ENCODE measurements at places on chromosomes 2 and 18.

- DNase-seq: no peak
Measured at GRCh38 chr2:48728295-48728694, 27.2 kb downstream of the LHCGR start.

GRCh38 chr2:128867936-128868636 is 549.4 kb upstream of the HS6ST1 start:
- no peak for DNase-seq

DNA sequence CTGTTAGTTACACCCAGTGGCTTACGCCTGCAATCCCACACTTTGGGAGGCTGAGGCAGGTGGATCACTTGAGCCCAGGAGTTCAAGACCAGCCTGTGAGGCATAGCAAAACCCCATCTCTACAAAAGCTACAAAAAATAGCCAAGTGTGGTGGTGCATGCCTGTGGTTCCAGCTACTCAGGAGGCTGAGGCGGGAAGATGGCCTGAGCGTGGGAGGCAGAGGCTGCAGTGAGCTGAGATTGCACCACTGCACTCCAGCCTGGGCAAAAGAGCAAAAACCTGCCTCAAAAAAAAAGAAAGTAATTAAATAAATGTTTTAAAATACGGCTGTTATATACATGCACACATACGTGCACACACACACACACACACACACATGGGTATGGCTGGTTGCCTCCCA is 194.8 kb downstream of the HDAC4 start:
- DNase-seq: no peak

DNA sequence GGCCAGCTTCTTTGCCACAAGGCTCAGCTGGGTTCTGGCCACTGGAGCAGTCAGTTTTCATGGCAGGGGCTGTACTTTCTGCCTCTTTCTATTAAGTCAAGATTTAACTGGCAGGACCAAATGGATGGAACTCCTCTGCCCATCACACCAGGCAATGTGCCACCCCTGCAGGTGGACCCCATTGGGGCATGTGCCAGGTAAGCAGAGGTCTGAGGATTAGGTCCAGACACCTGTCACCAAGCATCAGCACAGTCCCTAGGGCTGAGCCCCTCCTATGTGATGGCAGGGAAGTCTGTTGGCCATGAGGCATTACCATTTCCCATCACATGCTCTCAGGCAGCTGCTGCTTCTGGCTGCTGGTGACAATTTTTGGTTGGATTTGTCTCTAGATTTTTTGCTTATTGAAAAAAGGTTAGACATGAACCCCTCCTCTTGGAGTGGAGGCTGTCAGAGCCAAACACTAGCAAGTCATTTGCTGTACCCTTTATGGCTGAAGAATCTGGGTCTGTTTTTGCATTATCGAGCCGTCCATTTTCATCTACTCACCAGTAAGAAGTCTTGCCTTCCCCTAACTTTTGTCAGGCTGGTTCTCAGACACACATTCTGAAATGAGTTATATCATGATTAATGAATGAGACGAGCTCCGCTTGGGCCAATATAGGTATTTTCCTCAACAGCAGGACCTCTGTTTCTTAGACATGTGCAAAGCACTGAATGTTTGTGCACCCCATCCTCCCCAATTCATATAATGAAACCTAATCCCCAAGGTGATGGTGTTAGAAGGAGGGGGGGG is 328.0 kb downstream of the TSN start:
- no peak for DNase-seq

DNA sequence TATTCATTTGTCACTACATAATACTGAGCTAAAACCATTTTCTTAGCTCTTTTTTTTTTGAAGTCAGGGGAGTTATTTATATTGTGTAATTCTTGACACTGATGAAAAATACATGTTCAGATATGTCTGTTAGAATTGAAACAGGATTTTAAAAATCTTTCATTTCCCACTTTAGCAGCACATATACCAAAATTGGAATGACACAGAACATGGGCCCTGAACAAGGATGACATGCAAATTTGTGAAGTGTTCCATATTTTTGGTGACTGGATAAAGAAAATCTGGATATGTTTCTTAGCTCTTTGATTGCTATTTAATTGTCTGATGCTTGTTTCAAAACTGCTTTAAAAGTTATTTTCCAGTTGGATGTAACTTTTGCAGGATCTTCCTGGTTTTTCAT is 1963.9 kb upstream of the LRRTM1 start:
- DNase-seq: no peak

- no peak for DNase-seq
Measured at GRCh38 chr18:48542513-48543181, 3.8 kb downstream of the CTIF start.

DNA sequence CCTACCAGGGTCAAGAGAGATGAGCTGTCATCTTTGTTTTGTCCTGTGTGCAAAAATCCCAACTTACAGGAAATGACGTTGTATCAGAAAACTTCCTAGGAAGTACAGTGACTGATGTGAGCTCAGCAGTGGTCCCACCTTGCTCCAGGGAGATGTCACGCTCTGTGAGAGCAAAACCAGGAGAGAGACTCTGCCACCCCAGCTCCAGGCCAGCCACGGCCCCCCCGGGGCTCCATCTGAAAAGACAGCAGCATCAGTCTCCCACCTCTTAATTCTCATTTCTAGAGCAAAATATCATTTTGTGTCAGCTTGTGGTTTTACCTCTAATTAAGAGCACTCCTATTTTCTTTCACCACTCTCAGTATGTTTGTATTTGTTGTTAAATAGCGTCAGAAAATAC is 57.5 kb downstream of the MYL12B start:
- DNase-seq: no peak

- peak; percentile 54 for DNase-seq
Measured at GRCh38 chr2:85266146-85267041, 61.4 kb downstream of the TGOLN2 start.

- peak; percentile 3 for DNase-seq
Measured at GRCh38 chr2:8376603-8377410, 305.0 kb upstream of the ID2 start.

DNA sequence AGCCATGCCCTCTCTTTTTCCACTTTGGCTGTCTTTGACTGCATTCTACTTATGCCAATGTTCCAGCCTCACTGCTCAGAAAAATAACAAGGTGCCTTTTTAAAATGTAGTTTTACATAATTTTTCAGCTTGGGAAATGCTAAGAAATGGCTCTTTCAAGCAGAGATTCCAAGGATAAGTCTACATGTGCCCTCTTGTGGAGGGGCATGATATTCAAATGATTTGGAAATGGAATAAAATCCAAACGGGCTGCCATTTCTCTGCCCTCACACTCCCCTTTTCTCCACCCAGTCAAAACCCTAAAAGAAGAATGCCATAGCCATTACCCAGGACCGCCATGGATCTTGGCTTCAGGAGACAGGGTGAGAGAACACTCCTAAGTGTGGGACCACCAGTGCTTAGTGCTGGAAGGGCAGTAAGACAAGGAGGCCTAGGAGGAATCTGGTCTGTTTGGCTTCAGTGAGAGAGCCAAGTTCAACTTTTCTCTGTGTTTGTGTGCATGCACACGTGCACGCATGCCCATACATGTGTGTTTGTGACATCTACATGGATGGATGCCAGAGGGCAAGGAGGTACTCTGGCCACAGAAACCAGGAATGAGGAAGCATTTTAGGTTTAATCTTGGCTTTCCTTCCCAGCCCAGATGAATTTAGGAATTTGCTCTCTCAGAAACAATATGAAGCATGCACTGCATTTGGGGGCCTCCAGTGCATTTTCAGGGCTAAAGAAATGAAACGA is 174.0 kb upstream of the SLC14A2 start:
- no peak for DNase-seq

GRCh38 chr2:108621087-108621559 is 86.9 kb downstream of the LIMS1 start:
- peak; percentile 61 for DNase-seq

GRCh38 chr2:73257425-73258125 is 23.5 kb downstream of the CCT7 start:
- no peak for DNase-seq

DNA sequence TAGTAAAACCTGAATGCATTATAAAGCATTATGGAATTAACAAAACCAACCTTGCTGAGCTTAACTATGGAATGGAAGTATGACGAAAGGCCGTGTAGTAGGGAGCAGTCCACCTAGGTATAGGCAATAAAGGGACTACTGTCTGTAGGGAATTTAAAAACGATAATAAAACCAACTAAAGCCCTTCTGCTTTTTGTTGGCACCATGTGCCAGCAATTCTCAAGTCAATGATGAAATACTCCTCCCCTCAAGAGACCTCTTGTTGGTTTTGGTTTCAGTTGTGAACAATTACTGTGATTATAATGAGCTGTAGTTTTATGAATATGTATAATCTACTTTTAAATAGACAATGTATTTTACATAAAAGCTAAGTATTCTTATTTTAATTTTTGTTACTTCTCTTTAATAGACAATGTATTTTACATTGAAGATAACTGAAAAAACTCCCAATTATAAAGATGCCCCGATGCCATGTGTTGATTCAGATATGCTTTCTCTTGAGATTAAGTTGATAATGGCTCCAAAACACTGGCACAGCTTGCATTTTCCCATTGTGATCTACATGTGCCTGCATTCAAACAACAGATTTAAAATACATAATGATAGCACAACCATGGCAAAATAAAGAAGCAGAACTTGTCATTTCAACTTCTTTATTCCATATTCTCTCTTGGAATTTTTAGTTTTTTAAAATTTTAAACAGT is 55.5 kb upstream of the ZDBF2 start:
- no peak for DNase-seq

- no peak for DNase-seq
Measured at GRCh38 chr2:55965276-55965675, 41.7 kb upstream of the EFEMP1 start.

- no peak for DNase-seq
Measured at GRCh38 chr2:226775032-226775509, 24.5 kb downstream of the IRS1 start.

DNA sequence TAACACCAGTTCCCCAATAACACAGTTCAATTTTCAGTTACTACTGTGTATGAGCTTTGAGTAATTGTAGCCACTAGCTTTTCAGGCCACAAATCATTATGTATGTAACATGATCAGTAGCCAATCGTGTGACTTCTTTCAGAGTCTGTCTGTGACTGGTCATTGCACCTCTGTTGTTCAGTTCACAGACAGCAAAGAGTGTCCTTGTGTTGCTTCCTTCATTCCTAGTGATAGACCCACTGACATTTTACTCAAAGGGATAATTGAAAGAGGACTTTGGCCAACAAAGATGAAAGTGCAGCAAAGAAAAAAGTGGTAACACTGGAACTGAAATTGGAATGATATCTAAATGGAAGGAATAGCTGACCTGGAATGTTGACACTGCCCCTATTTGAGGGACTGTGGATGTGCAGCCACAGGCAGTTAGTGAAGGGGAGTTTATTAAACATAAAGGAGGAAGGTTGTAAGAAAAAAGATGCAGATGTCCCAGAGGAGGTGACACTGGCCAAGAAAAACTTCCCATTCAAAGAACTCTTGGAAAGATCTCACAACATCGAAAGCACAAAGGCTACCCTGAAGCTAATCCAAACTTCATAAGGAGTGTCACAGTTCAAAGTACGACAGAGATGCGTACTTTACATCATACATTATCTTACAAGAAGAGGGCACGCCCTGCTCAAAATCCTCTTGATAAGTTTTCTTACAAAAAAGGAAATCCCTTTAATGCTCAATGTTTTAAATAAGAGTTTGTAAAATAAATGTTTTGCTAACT is 19.3 kb downstream of the TTC39C start:
- no peak for DNase-seq

- no peak for DNase-seq
Measured at GRCh38 chr18:6058941-6059340, 163.6 kb upstream of the TMEM200C start.

GRCh38 chr2:146853741-146854444 is 990.9 kb upstream of the ACVR2A start:
- no peak for DNase-seq

GRCh38 chr2:219081701-219082331 is 21.1 kb upstream of the IHH start:
- no peak for DNase-seq

DNA sequence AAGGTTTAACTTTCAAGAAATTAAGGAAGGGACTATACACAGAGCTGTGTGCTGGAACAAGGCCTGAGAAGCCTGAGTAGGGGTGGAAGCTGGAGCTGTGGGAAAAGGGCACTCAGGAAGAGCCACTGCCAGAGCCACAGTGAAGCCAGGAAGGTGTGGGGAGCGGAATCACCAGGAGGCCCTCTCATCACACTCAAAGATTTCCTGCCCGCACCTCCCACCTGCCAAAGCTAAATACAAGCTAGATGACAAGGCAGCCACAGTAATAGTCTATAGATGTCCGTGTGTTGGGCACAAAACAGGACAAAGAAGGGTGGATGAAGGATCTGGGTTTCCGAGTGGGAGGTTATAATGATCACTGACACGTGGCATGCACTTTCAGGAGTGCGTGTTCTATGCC is 126.0 kb downstream of the ZNF532 start:
- DNase-seq: no peak

- DNase-seq: no peak
Measured at GRCh38 chr2:129587426-129588064, 391.9 kb upstream of the RAB6C start.

DNA sequence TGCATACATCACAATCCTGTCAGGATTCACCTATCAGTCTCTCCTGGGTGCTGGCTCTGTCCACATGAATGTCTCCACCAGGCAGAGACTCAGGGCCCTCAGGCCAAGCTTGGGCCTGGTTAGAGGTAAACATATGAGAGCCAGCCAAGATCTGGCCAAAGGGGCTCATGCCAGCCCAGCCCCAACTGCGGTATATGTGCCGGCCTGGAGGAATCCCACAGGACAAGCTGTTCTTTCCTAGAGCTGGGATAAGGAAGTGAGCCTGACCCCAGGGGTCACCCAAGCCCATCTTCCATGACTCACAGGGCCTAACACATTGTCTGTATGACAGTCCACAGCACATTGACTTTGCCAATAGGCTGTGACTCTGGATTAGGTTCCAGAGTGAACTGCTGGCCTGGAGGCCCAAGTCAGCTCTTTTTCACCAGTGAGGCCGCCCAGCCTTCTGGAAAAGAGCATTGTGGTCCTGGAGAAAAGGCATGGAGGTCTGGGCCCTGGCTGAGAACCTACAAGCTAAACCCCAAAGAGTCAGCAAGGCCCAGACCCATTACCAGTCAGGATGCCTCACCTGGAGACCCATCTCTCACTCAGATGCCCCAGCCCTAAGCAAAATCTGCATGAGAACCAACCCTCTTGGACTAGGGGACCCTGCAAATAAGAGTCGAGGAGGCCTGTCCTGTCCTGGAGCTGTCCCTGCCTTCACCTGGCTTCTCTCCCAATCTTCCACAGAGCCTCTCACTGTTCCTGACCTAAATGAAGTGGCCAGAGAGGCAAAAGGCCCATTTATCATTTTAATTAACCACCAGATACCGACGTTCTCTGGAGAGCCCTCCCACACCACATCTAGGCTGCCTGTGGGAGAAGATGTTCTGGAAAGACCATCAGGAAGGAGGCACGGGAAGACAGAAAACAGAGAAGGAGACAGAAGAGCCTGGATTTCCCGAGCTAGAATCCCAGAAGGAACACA is 120.9 kb upstream of the PKDCC start:
- DNase-seq: no peak

Measured in activated gamma-delta T cell treated with anti-CD3 and anti-CD28 coated beads, Interleukin-2, amount 50 U/mL, for 16 hours (primary cell).